Osteoblast (primary cell): ENCODE measurements at places on chromosomes 6 and 20. TPM values are rescaled to one million over a fixed set of nuclear protein-coding genes. Genes with fewer than 3 reads are reported as not detected.

- H3K36me3 ChIP-seq = no peaks in the 10 kb centered on the region
- no peaks in the 10 kb centered on the region for H3K27me3 ChIP-seq
- no peaks in the 10 kb centered on the region for H3K4me1 ChIP-seq
Observed at GRCh38 chr20:17287503-17287902, 60.7 kb downstream of the PCSK2 start.

DNA sequence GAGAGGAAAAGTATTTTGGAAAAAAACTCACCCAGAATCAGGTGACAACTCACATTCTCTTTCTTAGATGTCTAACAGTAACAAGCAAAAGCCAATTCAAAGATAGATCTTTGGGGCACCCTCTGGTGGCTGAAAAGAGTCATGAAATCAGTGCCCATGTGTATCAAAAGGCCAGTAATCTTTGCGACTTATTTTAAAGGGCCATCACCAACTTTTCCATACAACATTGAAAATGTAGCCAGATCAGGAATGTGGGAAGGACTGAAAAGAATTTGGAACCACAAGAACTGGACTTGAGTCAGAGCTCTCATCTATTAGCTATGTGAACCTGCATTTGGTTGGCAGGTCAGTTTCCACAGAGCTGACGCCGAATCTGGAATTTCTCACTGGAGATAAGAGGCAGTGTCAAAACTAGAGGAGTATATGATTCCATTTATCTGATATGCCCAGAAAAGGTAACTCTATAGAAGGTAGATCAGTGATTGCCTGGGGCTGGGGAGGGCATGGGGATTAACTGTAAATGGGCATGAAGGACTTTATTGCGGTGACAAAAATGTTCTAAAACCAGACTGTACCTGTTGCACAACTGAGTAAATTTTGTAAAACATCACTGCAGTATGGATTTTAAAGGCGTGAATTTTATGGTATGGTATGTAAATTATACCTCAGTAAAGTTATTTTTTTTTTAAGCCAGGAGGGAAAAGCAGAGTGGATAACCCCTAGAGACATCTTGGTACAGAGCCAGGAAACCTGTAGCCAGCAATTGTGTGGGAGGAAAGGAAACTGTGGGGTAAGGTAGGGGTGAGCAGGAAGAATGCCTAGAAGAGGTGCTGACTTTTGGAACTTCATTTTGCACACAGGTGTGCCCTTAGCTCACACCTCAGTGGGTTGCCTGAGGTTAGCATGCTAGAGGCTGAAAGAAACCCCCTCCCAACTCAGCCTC lies 117.1 kb upstream of the ASF1A start:
- H3K27me3 ChIP-seq = peaks cover 2% of the 10 kb centered on the region
- DNase-seq = peak; percentile 79
- H3K4me1 ChIP-seq = peaks cover 7% of the 10 kb centered on the region
- H3K4me3 ChIP-seq = no peak overlapping the region
- no peak overlapping the region for H3K27ac ChIP-seq
- no peaks in the 10 kb centered on the region for H3K36me3 ChIP-seq

GRCh38 chr6:107618672-107619071 lies 128.8 kb downstream of the SOBP start:
- H3K36me3 ChIP-seq = no peaks in the 10 kb centered on the region
- H3K27me3 ChIP-seq = peaks cover 2% of the 10 kb centered on the region
- DNase-seq = no peak
- H3K4me3 ChIP-seq = no peak overlapping the region
- no peak overlapping the region for H3K27ac ChIP-seq
- H3K4me1 ChIP-seq = no peaks in the 10 kb centered on the region

The RIPK1 gene
- total RNA-seq = 28.0 and 29.3 TPM in 2 replicates

GRCh38 chr20:54017846-54018245 lies 52.5 kb downstream of the BCAS1 start:
- H3K27ac ChIP-seq = no peak overlapping the region
- no peaks in the 10 kb centered on the region for H3K4me1 ChIP-seq
- peak; percentile 21 for DNase-seq
- no peak overlapping the region for H3K4me3 ChIP-seq
- no peaks in the 10 kb centered on the region for H3K36me3 ChIP-seq
- H3K27me3 ChIP-seq = no peaks in the 10 kb centered on the region

- peaks cover 24% of the 10 kb centered on the region for H3K4me1 ChIP-seq
- DNase-seq = no peak
- H3K4me3 ChIP-seq = no peak overlapping the region
- H3K27me3 ChIP-seq = no peaks in the 10 kb centered on the region
- no peak overlapping the region for H3K27ac ChIP-seq
Observed at GRCh38 chr20:49883246-49883802, 32.0 kb downstream of the SPATA2 start.

GRCh38 chr20:33853507-33853813 lies 42.3 kb downstream of the CHMP4B start:
- no peak overlapping the region for H3K4me3 ChIP-seq
- no peaks in the 10 kb centered on the region for H3K4me1 ChIP-seq
- H3K36me3 ChIP-seq = peaks cover 44% of the 10 kb centered on the region
- no peaks in the 10 kb centered on the region for H3K27me3 ChIP-seq
- DNase-seq = no peak
- H3K27ac ChIP-seq = no peak overlapping the region

DNA sequence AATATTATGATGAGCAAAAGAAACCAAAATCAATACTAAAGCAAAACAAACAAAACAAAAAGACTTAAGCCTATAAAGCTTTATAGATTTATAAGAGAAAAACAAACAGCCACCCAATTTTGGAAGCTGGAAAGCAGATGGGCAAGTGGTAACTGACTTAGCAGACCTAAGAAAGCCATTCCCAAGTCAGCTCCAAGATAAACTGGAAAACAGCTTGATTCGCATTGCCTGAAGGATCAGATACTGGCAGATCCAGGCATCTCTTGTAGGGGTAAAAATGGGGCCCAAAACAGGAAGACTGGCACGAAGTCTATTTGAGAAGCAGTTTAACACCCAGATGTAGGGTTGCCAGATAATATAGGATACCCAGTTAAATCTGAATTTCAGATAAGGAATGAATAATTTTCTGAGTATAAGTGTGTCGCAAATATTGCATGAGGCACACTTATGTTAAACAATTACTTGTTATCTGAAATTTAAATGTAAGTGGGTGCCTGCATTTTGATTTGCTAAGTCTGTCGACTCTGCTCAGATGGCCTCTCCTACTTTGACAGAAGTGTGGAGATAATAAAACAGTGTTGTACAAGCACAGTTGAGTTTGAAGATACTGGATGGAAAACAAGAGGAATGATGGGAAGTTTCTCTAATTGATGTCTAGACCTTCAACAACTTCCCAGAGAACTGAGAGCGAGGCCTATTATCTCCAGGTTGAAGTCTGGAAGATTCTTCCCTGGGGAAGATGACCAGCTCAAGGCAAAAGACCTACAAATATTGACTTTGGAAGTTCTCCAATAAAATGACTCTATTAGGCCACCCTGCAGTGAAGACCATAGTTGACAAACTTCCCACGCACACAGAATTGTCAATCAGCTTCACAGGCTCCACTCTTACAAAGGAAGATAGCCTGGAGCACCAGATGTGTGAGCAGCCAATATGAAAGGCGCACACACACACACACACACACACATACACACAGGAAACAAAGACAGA lies 113.4 kb downstream of the FAM50B start:
- DNase-seq = no peak
- H3K27ac ChIP-seq = no peak overlapping the region
- H3K4me1 ChIP-seq = peaks cover 24% of the 10 kb centered on the region
- H3K27me3 ChIP-seq = no peaks in the 10 kb centered on the region

DNA sequence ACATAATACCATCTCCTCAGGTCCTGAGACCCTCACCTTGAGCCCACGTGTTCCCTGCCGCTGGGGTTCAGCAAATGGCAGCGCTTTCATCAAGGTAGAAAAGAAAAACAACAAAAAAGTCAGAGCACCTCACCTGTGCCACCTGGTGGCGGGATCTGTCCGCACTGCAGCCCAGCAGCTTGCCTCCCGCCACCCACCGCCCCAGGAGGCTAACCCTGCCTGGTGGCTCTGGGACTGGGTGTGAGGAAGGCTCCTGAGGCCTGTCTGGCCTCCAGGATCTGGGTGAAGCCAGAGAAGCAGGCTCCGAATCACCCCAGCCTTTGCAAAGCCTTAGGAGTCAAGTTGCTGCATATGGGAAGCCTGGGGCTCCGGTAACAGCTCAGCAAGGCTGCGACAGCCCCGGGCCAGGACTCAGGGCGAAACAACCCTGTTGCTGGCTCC lies 270.8 kb downstream of the BMP7 start:
- DNase-seq = peak; percentile 60
- H3K27me3 ChIP-seq = no peaks in the 10 kb centered on the region
- H3K36me3 ChIP-seq = no peaks in the 10 kb centered on the region
- H3K4me3 ChIP-seq = no peak overlapping the region
- H3K4me1 ChIP-seq = no peaks in the 10 kb centered on the region
